Omental fat pad (tissue), 4 donors: ENCODE measurements at places on chromosomes 5 and 9. TPM values are rescaled to one million over a fixed set of nuclear protein-coding genes. Genes with fewer than 3 reads are reported as not detected.

- no peak for DNase-seq
These were observed 180.3 kb upstream of the ADRA1B start for GRCh38 chr5:159735749-159736660.

DNA sequence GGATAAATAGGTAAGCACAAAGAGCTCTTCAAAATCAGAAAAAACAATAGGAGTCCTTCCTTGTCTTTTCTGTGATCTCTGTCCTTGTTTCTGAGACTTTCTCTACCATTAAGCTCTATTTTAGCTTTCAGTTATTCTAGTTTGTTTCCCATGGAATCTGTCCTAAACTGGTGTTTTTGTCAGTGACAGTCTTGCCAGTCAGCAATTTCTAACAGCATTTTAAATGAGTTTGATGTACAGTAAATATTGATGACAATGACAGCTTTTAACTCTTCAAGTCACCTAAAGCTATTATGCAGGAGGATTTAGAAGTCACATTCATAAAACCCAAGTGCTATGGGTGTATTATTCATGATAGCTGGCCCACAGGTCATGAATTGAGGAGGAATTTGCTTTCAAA is 17.9 kb downstream of the TIGD6 start:
- DNase-seq: no peak

Gene BAAT
- not detected for total RNA-seq

Gene BTNL3
- total RNA-seq: not detected

DNA sequence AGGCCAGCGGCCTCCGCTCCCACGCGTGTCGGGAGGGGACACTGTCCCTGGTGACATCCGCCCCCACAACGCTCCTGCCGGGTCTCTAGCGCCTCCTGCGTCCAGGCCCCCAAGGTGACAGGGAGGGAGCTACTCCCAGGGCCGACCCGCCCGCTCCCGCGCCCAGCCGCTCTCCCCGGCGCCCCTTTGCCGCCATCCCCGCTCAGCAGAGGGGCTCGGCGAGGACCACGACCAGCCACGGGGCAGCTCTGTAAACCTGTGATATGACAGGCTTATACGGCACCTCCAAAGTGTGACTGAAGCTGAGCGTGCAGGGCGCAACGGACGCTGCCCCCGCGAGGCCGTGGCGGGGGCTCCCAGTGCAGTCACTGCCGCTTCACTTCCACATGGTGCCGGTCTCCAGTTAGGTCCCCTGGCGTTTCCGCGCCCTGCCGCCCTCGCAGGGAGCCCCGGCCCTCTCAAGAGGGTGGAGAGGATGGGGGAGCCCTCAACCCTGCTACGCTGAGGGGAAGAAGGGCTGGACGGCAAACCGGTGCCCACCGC is 978 bp upstream of the ADCY2 start:
- no peak for DNase-seq

Gene IL9
- not detected for total RNA-seq

Gene SEMA6A
- 21.3 TPM for total RNA-seq

- no peak for DNase-seq
These were observed 181.4 kb downstream of the NTRK2 start for GRCh38 chr9:84850830-84851392.

- no peak for DNase-seq
These were observed 1.4 kb downstream of the TBC1D9B start for GRCh38 chr5:179906294-179906794.

- DNase-seq: no peak
These were observed 37.2 kb downstream of the OLFML2A start for GRCh38 chr9:124814164-124814535.

GRCh38 chr5:132489051-132489770 is 1.4 kb downstream of the IRF1 start:
- DNase-seq: no peak

Gene PLPP7
- 14.0 TPM for total RNA-seq

DNA sequence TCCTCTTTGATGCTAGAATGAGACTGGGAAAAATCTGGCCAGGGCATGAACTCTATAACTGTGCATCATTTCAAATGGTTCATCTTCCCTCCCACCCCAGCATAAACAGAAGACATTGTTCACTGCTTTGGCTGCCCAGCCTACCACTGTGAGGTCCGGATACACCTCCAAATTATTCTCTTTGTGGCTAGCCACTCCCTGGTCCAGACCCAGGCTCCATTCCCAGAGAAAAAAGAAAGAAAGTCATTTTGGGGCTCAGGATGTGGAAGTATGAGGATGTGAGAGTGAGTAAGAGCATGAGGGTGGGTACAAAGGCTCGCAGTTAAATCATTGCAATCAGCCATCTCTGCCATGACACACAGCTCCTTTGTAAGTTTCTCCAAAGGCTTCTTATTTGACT is 559.2 kb downstream of the PSAT1 start:
- no peak for DNase-seq

Gene NDOR1
- 5.6 TPM for total RNA-seq

DNA sequence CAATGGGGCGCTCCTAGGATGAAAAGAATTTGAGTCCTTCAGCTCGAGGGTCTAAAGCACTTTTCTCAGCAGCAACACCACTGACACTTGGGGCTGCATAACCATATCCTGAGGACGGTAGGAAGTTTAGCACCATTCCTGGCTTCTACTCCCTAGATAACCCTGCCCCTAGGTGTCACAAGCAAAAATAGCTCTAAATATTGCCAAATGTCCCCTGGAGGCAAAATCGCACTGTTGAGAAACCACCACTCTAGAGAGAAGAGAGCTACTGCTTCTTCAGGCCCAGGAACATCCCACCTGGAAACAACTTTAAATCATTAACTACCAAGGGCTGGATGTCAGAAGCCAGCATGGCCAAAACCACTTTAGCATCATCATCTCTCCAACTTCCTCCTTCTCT is 29.8 kb downstream of the MYO10 start:
- no peak for DNase-seq

GRCh38 chr5:65926893-65927292 is 518 bp downstream of the ERBIN start:
- DNase-seq: no peak

- DNase-seq: no peak
These were observed 33.0 kb upstream of the CTNNAL1 start for GRCh38 chr9:109046346-109046745.

DNA sequence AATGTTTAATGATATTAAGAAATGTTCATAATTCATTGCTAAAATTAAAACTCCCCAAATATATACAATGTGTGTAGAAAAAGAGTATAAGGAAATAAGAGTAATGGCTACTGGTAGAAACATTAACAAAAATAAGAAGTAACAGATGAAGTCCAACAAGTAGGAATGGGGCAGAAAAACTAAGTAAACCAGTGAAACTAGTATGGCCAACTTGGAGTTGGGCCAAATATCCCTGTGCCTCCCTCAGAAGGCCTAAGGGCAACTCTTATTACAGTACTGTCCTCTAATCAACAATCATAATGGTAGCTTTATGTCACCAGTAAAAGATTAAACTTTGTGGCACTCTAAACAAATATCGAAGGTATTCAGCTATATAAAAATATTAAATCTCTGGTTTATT is 93.5 kb downstream of the SSBP2 start:
- DNase-seq: no peak

Gene WNT8A
- not detected for total RNA-seq

- no peak for DNase-seq
These were observed 15.0 kb upstream of the RAPGEF1 start for GRCh38 chr9:131754846-131755245.

Gene GFRA3
- total RNA-seq: not detected

Gene FBP2
- not detected for total RNA-seq

DNA sequence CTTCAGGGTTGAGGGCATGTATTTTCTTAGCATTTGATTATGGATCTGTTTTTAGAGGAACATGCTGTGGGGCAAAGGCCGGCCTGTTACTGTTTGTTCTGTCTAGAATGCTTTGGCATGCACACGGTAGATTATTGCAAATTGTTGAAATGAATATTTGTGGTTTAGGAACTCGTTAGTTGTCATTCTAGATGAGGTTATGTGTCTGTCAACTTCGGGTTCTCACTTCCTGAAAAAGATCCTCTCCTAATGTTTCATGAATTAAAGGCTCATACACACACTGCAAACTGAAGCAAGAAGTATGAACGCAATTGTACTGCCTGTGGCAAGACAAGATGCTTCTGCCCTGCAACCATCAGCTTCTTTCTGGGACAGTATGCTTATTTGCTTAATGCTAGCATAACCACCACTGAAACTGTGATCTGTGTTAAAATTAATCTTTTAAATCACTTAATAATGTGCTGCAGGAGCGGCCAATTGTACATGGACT is 99.6 kb downstream of the BASP1 start:
- no peak for DNase-seq

DNA sequence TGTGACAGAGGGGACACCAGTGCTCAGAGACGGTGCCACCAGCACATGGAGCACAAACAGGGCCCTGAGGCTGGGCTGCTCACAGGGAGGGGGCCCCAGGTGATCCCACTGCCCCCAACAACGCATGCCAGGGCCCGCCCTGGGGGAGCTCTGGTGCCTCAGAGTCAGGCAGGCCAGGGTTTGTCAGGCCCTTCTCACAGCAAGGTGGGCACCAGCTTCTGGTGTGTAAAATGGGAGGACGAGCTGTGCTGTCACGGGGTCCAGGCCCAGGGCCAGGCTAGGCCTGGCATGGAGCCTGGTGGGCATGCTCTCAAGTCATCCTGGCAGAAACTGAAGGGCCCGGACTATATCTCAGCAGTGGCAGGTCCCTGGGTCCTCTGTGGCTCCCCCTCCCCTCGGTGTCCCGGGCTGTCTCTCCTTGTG is 34.5 kb downstream of the PRRT1B start:
- DNase-seq: no peak

Gene HAPLN1
- total RNA-seq: not detected

- no peak for DNase-seq
These were observed 10.7 kb downstream of the PLGRKT start for GRCh38 chr9:5427005-5427404.

GRCh38 chr5:118723021-118723338 is 265.4 kb downstream of the DTWD2 start:
- DNase-seq: no peak

DNA sequence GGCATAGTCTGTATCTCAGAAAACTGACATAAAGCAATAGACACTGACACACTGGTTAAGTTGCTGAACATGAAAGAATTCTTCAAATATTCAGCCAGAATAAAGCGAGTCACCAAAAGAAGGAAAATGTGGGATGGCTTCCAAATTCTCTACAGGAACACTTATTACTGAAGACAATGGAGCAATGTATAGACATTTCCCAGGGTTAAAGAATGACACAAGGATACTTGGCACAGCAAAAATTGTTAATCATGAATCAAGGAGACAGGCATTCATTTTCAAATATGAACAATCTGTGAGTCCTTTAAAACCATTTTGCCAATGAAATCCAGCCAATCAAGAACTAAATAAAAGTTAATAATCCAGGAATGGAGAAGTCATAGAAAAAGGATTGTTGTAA is 92.5 kb downstream of the MTX3 start:
- no peak for DNase-seq

Gene FGFR4
- total RNA-seq: 1.4 TPM

- DNase-seq: no peak
These were observed 9.1 kb upstream of the AK3 start for GRCh38 chr9:4750023-4750673.

Gene ARL14EPL
- not detected for total RNA-seq

Gene GRM6
- not detected for total RNA-seq

DNA sequence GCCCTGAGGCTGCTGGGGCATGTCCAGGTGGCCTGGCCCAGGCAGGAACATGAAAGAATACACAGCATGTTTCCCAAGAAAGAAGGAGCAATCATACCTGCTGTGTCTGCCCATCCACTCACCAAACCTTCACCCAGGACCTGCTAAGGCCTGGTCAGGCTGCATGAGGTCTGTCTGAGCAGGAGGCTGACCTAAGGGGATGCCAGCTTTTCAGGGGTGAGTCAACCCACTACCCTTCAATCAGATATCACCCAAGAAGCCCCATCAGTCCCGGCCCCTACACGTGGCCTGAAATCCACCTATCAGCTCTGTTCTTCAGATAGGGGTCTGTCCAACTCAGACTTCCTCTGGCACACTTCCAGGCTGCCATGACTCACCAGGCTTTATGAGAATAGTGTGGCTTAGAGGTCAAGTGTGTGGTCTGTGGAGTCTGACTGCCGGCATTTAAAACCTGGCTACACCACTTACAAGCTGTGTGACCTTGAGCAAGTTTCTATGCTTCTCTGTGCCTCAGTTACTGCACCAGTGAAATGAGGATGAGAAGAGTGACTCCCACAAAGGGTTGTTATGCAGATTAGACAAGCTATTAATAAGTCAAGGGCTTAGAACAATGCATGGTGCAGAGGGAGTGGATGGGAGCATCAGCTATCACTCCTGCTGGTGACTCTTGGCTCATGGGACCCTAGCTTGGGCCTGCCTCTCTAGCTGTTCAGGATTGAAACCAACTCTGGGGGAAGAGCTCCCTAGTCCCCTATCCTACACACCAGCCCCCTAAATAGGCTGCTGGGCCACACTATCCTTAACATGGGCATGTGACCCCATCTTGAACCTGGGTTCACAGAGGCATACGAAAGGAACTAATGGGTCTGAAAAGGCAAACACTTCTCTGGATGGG is 130.3 kb downstream of the PAX5 start:
- no peak for DNase-seq

Gene FGF10
- total RNA-seq: 30.1 TPM

Gene GLRA1
- not detected for total RNA-seq

GRCh38 chr9:99607842-99608448 is 213.7 kb upstream of the NR4A3 start:
- no peak for DNase-seq

Gene CERCAM
- total RNA-seq: 22.6 TPM

Gene FBXL7
- 9.1 TPM for total RNA-seq

DNA sequence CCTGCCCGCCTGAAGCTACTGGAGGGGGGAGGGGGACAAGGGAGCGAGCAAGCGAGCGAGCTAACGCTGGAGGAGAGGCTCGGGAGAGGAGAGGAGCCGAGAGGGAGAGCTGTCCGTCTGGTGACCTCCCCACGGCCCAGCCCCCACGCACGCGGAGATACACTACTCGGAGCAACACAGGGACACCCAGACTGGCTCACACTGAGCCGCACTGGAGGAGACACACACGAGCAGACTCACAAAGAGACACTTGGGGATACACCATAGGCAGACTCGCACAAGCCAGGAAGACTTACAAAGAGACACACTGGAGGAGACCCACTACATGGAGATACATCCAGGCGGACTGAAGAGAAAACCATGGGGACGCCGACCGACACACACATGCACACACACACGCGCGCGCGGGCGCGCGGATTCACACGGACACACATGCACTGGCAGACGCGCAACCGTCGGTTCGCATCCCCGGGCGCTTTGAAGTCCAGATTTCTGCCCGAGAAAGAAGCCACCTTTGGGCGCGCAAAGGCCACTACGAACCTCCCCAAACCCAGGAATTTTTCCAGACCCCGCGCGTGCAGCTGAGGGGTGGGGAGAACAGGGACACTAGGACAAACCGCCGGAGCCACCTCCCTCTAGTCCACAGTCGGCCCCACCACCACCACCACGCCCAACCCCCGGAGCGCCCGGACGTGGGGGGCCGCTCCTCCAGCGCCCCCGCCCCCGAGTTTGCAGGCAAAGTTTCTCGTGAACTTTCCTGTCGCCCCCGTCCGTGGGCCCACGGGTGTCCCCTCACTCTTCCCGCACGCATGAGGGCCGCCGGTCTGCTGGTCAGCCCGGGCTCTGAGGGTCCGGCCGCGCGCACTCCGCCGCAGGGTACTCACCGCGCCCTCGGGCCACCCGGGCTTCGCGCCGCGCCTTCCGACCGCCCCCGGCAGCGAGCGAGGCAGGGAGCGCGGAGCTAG is 571 bp downstream of the CNTFR start:
- no peak for DNase-seq

GRCh38 chr5:15904899-15905830 is 274.4 kb downstream of the MARCHF11 start:
- DNase-seq: no peak

Gene GARIN3
- total RNA-seq: not detected

Gene OCLN
- total RNA-seq: 7.4 TPM

- DNase-seq: no peak
These were observed 1045.7 kb upstream of the CDH9 start for GRCh38 chr5:28084069-28084468.

Gene LHX2
- not detected for total RNA-seq
